Lung (tissue), 17 donors: ENCODE measurements at places on chromosomes 2 and 18.

- no peak for DNase-seq
Observed at GRCh38 chr2:232592772-232593395, 40.5 kb upstream of the EFHD1 start.

DNA sequence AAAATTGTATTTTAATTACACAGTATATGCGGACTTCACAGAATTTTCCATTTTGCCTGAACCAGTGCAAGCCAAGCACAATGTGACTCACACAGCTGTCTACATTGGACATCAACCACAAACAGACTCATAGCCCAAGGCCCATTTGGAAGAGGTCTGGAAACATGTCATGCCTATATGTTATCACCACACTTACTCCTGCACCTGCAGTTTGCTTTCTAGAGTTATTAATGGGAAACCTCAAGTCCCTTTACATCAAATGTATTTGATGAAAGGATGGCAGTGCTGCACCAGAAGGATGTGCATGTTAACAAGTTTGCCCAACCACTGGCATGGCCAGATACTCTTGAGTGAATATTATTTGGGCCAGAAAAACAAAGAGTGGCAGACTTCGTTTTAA lies 548.9 kb upstream of the CDH2 start:
- DNase-seq, result no peak

GRCh38 chr2:1480671-1481076 lies 67.4 kb downstream of the TPO start:
- DNase-seq, result no peak

DNA sequence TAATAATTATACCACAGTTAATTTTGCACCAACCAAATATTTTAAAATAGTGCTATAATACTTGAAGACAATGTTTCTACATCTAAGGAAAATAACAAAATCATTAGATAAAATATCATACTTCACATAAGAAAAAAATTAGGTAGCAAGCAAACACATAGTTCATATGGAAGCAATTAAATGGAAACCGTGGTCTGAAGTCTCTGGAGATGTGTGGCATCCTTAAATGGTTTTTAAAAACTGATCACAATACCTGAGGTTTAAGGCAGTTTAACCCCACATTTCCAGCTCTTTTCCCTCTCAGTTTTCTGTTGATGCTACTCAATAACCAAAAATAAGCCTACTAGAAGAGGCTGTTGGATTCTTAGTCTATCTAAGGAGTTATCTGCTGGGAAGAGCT lies 71.3 kb downstream of the ASXL2 start:
- DNase-seq, result no peak

GRCh38 chr2:88549616-88550292 lies 77.5 kb downstream of the EIF2AK3 start:
- no peak for DNase-seq
